ENCODE measurements at places on chromosomes 16 and 17. TPM values are rescaled to one million over a fixed set of nuclear protein-coding genes. Genes with fewer than 3 reads are reported as not detected.
A peak's percentile ranks its signal among the peaks of the same experiment; 100 is the strongest.

PAQR4 gene
- 5.4 TPM for total RNA-seq

MMP15 gene
- total RNA-seq, result 4.5 TPM

CCDC200 gene
- not detected for total RNA-seq

- no peak for ATAC-seq
These were observed 172.5 kb downstream of the RPTOR start for GRCh38 chr17:80716986-80717719.

DNA sequence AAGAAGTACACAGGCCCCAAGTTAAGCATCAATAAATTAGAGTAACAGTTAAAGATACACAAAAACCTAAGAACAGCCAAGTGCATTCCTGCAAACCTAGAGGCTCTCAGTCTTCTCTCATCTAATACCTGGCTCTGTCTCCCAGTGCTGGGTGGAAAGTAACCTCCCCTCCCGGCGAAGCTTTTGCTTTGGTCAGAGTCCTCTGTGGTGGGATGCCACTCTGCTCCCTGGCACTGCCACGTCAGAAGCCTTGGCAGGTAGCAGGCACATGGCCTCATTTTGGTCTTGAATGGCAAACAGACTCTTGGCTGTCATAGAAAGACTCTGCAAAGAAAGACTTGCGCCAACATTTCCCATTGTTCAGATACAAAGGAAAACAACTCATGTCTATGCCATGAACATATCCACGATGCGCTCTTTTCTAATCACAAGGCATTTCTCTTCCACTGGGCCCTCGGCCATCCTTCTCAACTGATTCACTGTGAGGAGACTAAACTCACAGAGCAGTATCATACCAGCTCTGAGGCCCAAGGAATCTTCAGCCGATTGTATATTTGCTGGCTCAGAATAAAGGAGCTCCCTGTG, 21.2 kb downstream of the MTHFSD start:
- ATAC-seq, result no peak

- no peak for ATAC-seq
These were observed 21.9 kb downstream of the KCNJ2 start for GRCh38 chr17:70190959-70191805.

MYCBPAP gene
- total RNA-seq, result 0.27 TPM

DNA sequence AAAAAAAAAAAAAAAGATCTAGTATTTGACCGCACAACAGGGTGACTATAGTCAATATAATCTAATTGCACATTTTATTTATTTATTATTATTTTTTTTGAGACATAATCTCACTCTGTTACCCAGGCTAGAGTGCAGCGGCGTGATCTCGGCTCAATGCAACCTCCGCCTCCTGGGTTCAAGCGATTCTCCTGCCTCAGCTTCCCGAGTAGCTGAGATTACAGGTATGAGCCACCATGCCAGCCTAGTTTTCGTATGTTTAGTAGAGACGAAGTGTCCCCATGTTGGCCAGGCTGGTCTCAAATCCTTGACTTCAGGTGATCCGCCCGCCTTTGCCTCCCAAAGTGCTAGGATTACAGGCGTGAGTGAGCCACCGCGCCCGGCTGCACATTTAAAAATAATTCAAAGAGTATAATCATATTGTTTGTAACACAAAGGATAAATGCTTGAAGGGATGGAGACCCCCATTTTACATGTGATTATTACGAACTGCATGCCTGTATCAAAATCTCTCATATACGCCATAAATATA, 794 bp downstream of the ANKS3 start:
- ATAC-seq, result no peak

ASPA gene
- 3.4 TPM for total RNA-seq

ABAT gene
- 5.3 TPM for total RNA-seq

CCL3 gene
- 2.4 TPM for total RNA-seq

DNA sequence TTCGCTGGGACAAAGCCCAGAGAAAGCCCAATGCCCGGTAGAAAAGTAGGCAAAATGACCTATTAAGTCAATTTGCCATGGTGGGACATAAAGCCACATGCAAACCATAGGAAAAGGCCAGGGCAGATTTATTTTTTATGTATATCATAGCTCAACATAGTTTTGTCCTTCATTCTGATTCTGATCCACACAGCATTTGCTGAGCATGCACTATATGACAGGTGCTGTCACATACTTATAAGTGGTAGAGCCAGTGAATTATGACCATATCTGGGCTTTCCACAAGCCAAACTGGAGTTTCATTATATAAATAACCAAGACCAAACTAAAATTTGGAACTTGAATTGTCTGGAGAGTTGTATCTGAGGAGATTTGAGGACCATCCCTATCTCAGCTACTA, 74.3 kb downstream of the CA10 start:
- no peak for ATAC-seq

GRCh38 chr16:57999971-58000705, at the start of gene ZNF319:
Gene ZNF319 (minus strand): TSS chr16:58000672. CDS start chr16:57998265, 2,407 bp downstream.
- peak; percentile 19 for ATAC-seq

DNA sequence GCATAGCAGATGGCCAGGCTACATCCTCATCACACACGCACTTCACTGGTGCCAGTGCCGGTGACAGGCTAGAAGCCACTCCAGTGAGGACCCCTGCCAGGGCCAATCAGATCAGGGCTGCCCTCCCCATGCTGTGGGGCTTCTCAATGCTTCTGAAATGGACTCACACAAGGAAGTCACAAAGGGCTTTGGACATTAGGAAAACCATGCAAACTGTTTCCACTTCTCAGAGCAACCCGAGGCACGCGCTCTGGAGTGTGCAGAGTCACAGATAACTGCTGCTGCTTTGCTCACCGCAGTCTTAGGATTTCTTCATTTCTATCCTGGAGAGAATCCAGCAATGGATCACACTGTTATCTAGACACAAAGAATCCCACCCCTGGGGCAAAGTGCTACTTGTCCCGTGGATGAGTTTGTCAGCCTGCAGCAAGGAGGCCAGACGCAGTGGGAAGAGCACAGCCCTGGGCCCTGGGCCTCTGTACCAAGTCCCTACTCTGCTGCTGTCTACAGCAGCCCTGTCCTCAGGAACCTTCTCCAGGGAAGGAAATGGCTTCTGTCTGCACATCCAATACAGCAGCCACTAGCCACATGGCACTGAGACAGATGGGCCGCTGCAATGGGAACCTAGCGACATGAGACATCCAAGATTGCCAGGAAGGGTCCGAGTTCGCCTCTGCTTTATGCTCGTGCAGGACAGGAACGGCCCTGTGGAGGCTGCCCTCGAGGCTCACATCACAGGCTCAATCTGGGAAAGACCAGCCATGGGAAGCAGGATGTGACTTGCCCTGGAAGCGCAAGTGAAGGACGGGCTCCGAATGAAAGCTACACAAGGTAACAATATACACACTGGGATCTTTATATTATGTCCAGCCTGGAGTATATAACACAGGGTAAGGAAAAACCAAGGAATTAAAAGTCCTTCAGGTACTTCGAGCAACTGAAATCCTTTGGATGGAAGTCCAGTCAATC, 169.3 kb downstream of the ZFHX3 start:
- peak; percentile 40 for ATAC-seq

GRCh38 chr17:7755095-7755890, 37.7 kb downstream of the DNAH2 start:
- no peak for ATAC-seq

DNA sequence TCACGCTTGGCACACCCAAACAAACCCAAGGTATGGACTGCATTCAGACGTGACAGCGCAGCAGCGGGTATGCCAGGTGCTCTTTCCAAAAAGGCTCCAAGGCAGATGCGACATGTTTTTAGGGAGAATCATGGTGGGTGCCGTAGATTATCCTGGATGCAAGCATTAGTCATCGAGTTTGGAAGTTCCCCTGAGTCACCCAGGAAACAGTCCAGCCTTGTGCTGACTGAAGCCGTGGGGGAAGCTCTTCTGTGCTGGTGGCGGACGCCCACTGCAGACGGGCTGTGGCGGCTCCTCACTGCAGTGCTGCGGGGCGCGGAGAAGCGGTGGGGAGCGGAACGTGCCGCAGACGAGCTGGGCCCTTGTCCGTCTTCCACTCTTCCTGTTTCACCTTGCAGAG, 13.9 kb downstream of the JPT2 start:
- ATAC-seq, result no peak

DNA sequence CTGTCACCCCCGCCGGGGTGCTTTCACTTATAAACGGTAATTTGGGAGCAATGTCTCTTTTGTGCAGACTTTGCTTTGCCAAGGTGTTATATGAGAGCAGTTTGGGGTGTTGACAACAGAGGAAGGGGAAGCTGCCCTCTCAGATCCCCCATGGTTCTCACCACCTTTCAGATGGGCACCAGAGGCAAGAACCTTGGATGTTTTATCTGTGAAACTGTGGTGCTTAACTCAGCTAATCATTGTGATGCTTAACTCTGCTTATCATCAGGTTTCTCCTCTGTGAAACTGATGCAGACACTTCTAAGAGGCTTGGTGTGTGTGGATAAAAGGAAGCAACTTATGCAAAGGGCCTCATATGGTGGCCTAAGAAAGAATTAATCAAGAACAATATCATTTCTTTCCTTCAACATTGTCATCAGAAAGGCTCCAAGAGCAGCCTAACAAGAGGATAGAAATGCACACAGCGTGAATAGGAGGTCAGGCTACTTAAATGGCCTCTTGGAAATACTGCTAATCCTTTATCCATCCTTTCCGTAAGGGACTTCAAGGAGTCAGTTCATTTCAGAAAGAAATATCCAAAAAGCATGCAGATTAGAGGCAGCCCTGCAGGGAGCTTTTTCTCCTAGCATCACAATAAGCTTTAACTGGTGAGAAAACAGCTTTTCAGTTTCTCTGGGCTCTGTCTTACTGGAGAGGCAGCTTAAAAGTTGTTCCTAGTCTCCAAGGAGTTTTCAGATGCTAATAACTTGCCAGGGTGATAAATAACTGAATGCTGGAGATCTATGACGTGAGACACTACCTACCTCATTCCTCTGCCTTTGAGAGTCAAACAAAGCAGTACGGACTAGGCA, 55.1 kb upstream of the CLEC3A start:
- ATAC-seq, result no peak

DNA sequence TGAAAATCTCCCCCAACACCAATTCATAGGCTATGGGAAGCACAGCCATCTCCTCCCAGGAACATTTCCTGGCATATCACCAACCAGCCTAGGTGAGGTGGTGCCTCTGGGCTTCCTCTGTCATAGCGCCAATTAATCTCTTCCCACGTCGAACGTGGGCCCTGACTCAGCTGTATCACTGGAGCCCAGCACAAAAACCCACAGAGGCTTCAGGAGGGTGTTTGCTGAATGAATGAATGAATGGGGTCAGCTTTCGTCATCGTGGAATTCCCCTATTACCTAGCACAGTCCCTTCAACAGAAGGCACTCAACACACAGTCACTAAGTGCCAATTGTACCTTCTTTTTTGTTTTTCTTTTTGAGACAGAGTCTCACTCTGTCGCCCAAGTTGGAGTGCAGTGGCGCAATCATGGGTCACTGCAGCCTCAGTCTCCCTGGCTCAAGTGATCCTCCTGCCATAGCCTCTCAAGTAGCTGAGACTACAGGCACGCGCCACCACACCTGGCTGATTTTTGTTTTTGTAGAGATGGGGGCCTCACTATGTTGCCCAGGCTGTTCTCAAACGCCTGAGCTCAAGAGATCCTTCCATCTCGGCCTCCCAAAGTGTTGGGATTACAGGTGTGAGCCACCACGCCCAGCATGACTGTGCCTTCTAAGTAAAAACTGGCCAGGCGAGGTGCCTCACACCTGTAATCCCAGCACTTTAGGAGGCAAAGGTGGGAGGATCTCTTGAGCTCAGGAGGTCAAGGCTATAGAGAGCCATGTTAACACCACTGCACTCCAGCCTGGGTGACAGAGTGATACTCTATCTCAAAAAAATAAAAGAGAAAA, 4.1 kb downstream of the ZNF688 start:
- ATAC-seq, result no peak

DNA sequence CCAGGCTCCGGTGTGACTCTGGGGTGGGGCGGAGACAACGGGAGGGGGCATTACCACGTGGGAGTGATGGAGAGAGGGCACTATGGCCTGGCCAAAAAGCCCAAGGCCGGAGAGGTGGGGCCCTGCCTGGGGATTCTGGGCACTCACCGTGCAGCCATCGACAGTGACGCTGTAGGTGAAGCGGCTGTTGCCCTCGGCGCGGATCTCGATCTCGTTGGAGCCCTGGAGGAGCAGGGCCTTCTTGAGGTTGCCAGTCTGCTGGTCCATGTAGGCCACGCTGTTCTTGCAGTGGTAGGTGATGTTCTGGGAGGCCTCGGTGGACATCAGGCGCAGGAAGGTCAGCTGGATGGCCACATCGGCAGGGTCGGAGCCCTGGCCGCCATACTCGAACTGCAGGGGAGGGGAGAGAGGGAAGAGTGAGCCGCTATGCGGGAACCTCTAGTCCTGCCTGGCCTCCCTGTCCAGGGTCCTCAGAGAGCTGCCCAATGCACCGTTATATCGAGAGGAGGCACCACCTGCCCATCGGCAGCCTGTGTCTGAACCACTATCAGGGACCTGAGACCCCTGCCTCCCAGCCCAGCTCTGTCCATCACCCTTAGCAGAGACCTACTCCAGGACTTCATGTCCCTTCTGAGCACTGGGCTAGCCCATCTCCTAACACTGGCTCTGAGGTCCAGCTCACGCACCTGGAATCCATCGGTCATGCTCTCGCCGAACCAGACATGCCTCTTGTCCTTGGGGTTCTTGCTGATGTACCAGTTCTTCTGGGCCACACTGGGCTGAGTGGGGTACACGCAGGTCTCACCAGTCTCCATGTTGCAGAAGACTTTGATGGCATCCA, 15.6 kb downstream of the COL1A1 start:
- ATAC-seq, result no peak

DNA sequence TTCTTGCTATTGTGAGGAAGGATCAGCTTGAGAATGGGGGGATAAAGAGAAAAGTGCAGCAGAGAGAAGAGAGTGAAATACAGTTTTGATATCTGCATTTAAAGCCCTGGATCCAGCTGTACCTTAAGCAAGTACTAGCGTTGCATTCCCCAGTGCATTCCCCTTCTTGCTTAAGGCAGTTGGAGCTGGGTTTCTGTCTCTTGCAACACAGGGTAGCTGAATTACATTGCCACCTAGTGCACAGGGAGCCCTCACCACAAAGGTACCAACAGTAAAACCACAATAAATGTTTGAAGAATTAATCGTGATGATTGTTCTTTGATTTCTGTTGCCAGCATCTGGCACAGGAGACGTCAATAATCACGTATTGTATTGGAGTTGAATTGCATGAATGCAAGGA, 588.7 kb downstream of the RBFOX1 start:
- no peak for ATAC-seq

GRCh38 chr16:63578791-63579190, 1542.6 kb upstream of the CDH8 start:
- ATAC-seq, result no peak

GRCh38 chr17:74424657-74425056, 7.2 kb upstream of the GPRC5C start:
- ATAC-seq, result no peak

SLC22A31 gene
- total RNA-seq, result not detected

MT1E gene
- total RNA-seq, result 156 TPM

DRC3 gene
- 1.2 TPM for total RNA-seq

DNA sequence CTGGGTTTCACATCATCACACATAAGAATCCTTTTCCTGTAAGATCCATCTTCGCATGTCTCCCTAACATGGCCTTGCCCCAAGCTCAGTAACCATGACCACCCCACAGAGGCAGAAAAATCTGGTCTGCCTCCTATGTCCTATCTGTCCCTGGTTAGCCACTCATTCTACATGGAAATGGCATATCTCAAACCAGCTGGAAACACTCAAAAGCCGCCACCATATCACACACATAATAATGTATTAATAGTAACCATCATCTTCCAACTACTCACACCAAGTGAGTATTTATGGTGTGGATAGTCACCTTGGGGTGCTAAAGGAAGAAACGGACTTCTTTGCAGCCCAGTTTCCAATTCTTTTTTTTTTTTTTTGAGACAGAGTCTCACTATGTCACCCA, 11.4 kb downstream of the FAM117A start:
- ATAC-seq, result no peak

KIF2B gene
- total RNA-seq, result not detected

GRCh38 chr16:3732171-3732570, 14.8 kb upstream of the TRAP1 start:
- ATAC-seq, result no peak
